NCI-H82 (cell line): ENCODE measurements at places on chromosomes 11 and 22.

GRCh38 chr11:116953530-116954285 is 116.3 kb upstream of the APOA1 start:
- DNase-seq, result no peak

- no peak for DNase-seq
These were observed 15.5 kb upstream of the GRK3 start for GRCh38 chr22:25548866-25549464.

DNA sequence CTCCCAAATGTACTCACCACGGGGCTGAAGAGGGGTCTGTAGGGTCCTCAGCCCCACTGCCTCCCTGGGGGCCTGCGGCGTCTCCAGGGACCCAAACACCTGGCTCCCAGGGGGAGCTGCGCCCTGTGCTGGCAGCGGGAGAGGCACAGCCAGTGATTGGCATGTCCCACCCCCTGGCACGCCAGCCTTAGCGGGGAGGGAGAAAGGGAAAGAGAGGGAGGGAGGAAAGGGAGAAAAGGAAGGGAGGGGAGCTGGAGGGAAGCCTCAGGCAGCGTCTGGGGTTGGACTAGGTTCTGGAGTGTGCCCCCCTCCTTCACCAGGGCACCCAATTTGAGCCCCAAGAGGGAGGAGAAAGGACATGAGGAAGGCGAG is at the start of gene CHRM1:
Gene CHRM1, minus strand, starts transcription at position 163 of the 372 bp plus-strand sequence. CDS start 10,263 bp downstream, outside the sequence.
- no peak for DNase-seq

GRCh38 chr22:45540122-45540521 is 37.4 kb downstream of the FBLN1 start:
- no peak for DNase-seq

DNA sequence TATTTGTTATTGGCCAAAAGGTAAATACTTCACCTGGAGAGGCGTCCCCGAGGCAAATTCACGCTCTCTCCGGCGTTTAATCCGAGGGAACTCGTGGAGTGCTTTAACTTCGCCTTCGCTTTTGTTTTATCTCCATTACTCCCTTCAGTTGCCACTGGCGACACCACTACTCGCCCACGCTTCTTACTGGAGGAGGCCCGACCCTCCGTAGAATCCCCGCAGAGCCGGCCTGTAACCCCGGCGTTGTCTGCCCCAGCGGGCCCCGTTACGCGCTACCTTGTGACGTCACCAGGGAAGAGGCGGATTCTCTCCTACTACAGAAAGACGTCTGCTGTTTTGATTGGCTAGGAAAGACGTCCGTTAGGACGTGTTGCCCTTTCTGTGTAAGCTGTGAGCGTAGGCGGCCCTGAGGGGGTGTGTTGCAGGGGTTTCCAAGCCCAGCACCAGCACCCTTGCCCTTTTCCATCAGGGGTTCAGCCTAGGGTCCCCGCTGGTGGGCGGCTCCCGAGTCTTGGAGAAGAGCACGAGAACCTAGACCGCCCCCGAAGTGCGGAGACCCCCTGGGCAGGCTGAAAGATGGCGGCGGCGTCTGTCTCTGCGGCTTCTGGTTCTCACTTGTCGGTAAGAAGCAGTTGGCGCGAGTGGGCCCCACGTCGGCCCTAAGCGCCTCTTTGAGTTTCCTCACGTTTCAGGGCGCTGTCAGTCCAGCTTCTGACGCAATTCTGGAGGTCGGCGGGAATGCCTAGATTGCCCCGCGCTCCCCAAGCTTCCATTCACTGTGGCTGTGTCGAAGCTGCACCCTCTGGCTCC is at the start of gene CEP57:
Gene CEP57, plus strand, starts transcription at position 376 of the 810 bp plus-strand sequence. Its CDS starts 201 bp downstream, at position 577.
- DNase-seq, result peak; percentile 98

DNA sequence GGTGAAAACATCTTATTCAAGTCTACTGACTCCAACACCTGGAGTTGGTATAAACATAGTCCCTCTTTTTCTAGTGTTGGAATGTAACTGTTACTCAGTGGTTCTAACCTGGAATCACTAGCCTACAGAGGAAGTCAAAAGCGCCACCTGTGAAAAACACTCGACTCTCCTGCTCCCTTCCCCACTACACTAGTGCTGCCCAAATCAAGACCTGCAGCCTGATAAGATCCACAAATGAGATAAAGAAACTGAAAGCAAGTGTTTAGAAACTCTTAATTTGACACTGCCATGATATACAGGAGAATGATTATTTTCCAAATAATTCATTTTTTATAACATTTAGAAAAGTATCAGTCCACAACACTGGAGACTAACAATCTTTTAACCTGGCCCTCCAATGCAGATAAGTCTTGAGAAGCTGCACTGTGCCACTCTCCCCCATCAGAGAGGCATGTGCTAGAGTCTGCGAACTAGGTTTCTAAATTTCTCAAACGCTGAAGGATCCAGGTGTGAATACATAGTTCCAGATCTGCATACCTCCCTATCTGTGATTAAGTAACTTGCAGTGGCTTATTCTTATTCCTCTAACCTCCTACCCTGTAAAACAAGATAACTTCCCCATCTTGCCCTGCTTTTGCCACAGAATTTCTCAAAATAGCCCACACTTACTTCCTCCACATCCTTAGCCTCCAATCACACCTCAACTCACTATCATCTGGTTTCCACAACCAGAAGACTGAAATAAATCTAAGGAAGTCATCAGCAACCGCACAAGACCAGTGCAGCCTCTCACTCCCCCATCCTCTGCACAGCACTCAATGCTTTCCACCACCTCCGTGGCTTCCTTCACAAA is 88.1 kb downstream of the RRAS2 start:
- no peak for DNase-seq

DNA sequence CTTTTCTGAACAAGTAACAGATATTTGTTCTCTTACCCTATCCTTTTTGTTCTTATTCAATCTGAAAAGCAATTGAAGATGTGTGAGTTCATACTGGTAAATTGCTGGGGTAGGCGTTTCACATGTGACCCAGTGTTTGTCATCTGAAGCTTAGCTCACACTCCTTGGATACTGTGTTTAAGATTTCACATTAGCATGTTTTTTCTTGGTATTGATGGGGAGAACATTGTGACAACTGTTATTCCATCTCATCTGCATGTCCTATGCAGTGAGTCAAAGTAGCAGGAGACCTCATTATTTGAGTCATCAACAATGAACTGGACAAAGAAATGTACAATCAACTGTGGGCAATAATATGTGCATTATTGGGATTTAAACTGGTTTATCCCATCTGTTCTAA is 691.6 kb upstream of the ANO5 start:
- DNase-seq, result no peak

- peak; percentile 91 for DNase-seq
These were observed 741 bp upstream of the MTA2 start for GRCh38 chr11:62602141-62603071.
